ENCODE measurements at places on chromosomes 7 and 10. TPM values are rescaled to one million over a fixed set of nuclear protein-coding genes. Genes with fewer than 3 reads are reported as not detected.

Gene EPO
- not detected for total RNA-seq

Gene ASB10
- not detected for total RNA-seq

Gene ZNF425
- total RNA-seq: 6.9 TPM

Gene LEP
- total RNA-seq: not detected

- no peak for DNase-seq
These were observed 184.5 kb downstream of the PHTF2 start for GRCh38 chr7:77982926-77983550.

DNA sequence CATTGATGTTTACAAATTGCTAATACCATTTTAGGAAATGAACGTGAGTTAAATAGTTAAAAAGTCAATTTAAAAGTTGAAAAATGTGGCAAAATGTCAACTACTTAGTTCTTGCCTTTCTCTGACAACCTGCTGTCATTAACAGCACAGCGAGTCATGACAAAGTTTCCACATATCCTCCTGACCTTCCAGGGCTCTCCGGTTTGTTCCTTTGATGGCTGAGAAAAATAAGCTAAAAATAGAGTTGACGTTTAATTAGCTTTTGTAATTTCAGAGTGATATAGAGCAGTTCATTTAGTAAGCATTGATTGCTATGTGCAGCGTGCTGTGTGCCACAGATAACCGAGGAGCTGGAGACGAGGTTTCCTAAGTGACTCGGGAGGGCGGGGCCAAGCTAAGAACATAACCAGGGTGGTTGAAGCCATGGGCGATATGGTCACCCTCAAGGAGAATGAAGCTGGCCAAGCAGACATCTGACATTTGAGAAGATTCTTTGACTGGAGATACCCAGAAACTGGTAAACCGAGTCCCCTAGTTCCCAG, 47.9 kb downstream of the OGDH start:
- DNase-seq: no peak

DNA sequence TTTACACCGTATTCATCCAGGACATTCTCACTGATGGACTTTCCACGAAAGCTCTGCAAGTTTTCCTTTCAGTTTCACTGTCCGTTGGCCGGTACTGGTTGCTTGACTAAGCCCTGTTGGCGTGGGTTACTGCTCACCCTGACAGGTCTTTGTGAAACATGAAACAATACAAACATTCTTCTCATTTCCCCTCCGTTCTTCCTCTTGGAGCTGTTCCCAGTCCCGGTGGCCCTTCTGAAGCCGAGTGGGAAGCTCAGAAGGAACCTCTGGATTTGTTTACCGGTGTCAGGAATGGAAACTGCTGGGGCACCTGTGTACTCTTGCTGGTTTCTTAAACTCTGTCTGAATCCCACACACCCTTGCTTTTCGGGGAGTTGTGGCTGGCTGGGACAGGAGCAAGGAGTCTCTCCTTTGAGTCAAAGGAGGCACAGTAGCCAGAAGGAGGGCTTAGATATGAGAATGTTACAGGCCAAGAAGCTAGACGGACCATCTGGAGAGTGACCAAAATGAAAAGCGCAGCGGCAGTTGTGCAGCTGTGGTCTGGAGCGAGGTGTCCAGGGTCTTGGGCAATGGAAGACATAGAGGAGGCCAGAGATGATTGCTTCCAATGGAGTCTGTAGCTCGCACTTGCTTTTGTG, 45.7 kb downstream of the LYZL2 start:
- DNase-seq: no peak

DNA sequence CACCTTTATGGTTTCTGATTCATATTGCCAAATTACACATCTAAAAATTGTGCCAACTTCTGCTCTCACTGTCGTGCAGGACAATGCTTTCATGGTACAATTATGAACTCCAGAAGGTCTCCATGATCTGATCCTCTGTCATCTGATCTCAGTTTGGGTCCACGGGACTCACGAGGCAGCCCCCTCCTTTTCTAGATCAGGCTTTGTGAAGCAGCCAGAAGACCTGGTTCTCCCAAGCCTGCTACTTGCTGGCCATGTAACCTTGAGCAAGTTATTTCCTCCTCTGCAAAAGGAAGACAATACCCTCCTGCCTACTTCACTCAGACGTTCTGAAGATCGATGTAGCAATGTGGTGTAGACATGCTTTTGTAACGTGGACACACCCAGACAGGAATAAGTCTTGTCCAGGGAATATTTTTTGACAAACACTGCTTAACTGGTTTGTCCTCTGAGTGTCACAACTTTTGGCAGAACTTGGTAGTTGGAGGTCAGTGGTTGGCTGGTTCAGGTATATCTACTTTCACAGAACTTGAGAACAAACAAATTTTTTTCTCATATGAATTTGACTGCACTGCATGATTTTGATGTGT, 19.6 kb downstream of the CALML3 start:
- DNase-seq: no peak

- DNase-seq: no peak
These were observed 4.1 kb downstream of the JAKMIP3 start for GRCh38 chr10:132069849-132070182.

DNA sequence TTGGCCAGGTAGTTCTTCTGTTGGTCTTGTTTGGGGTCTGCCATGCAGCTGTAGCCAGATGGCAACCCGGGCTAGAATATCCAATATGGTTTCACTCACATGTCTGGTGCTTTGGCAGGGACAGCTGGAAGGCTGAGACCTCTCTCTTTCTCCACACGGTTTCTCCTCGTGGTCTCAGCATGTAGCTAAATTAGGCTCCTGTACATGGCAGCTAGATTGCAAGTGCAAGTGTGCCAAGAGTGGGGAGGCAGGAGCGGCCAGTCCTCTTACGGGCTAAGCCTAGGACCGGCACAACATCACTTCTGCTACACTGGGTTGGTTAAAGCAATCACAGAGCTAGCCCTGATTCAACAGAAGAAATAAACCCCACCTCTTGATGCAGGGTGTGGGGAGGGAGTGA, 9.3 kb upstream of the PDE1C start:
- no peak for DNase-seq

- DNase-seq: no peak
These were observed 545.9 kb downstream of the GFRA1 start for GRCh38 chr10:115727129-115727528.

GRCh38 chr10:15255961-15256360, 87.5 kb upstream of the NMT2 start:
- DNase-seq: no peak

DNA sequence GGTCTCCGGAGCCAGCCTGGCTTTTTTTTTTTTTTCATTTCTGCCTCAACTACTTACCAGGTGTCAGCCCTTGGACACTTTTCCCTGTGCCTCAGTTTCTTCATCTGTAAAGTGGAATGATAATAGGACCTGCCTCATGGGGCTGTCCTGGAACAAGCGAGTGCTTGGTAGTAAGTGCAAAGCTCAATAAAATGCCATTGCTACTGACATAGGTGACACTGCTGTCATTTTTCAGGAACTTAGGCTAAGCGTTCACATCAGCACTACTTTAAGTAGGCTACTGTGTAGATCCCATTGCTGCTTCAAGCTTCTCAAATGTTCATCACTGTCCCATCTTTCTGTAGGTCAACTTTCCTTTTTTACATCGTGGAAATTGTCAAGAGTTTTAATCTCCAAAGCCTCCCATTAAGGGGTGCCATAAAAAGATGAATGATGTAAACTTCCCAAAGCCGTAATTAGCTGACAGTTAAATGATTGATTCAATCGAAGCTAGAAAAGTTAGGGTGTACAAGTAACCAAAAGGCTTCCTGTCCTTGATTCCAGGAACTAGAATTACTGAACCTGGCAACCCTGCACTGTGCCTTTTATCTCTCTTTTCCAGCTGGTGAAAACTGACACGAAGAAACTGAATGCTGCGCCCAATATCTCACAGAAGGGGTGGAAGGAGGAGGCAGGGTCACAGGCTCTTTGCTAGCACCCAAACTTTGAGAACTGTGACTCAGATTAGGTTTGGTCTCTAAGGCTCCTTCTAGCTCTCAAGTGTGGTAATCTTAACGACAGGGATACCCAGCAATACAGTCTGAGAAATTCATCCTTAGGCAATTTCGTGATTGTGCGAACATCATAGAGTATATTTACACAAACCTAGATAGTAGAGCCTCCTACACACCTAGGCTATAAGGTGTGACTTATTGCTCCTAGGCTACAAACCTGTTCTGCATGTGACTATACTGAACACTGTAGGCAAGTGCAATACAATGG, 861 bp upstream of the USP6NL start:
- peak; percentile 25 for DNase-seq

- no peak for DNase-seq
These were observed 19.2 kb downstream of the DUSP5 start for GRCh38 chr10:110516815-110517492.

GRCh38 chr7:32042900-32043299, 27.3 kb downstream of the PDE1C start:
- no peak for DNase-seq

GRCh38 chr7:108002726-108003598, at the start of gene LAMB1:
Gene LAMB1 (minus strand): TSS chr7:108003161. CDS start chr7:108002885, 276 bp downstream.
- peak; percentile 41 for DNase-seq
